ENCODE measurements at places on chromosomes 11 and 22.

- DNase-seq = no peak
Observed at GRCh38 chr11:9138612-9139579, 47.5 kb upstream of the SCUBE2 start.

DNA sequence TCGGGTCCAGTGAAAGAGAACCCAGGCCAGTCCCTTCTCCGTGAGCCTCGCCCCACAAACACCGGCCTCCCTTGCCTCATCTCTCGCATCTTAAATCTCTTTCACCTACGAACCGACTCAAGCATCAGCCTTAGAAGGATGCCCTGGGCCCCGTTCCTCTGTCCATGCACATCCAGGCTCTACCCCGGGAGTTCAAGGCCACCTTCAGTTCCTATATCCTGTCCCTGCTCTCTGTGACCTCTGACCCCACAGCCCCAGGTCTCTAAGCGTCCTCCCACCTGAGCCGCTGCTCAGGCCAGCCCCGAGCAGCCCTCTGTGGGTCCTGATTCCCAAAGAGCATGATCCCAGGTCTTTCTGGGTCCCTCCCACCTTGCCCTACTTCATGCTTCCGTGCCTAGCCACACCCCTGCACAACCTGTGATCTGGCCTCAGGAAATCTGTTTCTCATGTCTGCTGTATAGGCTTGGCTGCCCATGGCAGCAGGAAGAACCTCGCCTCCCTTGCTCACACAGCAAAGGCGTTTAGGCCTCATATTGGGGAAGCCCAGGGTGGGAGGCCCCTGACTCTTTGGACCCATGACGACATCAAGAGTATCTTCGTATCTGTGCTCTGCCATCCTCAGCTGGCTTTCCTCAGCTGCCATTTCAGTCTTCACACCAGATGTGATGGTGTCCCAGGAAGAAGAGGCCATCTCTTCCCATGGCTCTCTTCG is 77.5 kb upstream of the SEPTIN5 start:
- DNase-seq = no peak

- no peak for DNase-seq
Observed at GRCh38 chr11:113113801-113114704, 152.8 kb downstream of the NCAM1 start.

DNA sequence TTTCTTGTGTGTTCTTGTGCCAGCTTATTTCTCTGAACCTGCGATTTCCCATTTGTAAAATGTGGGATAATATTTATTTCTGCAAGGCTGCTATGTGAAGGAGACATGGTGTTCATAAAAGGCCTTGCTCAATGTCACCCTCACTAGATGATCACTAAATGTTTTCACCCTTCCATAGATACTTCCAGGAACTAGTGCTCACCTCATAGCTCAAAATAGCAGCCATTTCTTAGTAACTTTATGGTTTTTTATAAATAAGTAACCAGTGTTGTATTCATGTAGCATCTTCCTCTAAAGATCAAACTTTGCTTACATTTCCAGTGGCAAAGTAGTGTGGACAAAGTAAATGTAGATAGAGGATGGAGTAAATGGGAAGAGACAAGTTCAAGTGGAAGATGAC is 23.8 kb downstream of the SYTL2 start:
- no peak for DNase-seq

GRCh38 chr11:117654281-117655255 is 142.4 kb downstream of the DSCAML1 start:
- DNase-seq = no peak

DNA sequence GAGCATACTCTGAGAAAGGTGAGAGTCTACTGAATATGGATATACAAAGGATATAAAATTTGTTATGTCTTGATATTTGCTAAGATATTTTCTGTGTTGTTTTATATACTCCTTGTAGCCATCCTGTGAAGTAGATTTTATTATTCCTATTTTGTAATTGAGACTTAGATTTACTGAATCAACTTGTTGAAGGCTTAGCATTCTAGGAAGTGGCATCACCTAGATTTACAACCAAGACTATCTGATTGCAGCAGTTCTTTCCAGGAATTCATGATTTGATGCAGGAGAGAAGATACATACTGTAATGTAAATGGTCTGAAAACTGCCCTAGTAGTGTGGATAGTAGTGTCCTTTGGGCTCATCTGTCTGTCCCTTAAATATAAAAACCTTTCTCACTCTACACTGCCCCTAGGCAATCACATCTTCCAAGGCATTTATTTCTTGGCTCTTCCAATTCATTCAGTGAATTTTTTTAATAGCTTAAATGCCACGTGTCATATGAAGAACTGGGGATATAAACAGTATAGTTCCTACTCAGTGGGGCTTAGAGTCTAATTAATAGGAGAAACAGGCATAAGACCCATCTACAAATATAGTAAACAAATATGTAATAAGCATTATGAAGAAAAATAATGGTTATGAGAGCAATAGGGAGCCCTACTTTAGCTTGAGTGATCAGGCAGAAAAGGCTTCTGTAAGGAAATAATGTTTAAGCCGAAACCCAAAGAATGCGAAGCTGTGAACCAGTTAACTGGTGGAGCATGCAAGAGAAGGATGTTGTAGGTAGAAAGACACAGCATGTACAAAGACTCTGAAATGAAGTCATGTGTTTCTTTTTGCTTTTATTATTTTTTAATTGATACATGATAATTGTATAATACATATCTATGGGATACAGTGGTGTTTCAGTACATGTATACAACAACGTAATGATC is 13.6 kb downstream of the IPO7 start:
- no peak for DNase-seq

- no peak for DNase-seq
Observed at GRCh38 chr11:131744847-131745246, 374.4 kb downstream of the NTM start.

- DNase-seq = peak; percentile 76
Observed at GRCh38 chr11:119318240-119319135, 1.6 kb upstream of the MCAM start.

GRCh38 chr22:29071261-29072045 is 1.4 kb upstream of the KREMEN1 start:
- DNase-seq = no peak

GRCh38 chr22:45503050-45503815 is 550 bp downstream of the FBLN1 start:
- DNase-seq = no peak

DNA sequence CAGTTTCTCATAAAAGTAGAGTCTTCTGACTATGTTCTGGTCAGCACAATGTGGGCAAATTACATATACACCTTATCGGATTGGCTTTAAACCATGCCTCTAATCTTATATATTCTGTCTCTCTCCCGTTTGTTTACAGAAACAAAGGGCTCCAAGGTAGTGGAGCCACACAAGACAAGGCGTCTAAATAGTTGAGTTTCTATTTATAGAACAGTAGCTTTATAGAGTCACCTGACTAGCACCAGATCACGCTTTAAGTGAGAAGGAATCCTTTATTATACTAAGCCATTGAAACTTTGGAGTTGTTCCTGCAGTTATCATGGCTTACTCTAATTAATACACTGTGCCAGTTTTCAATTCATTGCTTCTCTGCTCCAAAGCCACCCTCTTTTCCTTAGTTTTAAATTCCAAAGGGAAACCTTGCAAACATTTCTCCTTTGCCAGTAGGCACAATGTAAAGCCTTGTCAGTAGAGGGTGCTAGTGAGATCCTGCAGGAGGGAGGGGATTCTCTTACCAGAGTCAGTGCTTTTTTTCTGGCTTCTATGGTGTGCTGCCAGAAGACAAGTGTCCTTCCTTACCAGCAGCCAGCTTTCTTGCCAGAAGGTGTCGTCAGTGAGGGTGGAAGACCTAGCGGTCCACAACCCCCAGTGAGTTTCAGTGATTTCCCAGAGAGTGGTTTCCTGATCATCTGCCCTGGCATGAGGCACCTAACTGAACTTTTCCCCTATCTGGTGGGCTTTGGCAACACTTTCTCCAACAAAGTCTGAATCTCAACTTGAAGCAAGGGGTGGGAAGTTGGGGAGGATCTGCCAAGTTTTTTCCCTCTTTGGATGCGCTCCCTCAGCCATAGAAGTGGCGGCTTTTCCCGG is 71.7 kb downstream of the RAB38 start:
- peak; percentile 77 for DNase-seq

DNA sequence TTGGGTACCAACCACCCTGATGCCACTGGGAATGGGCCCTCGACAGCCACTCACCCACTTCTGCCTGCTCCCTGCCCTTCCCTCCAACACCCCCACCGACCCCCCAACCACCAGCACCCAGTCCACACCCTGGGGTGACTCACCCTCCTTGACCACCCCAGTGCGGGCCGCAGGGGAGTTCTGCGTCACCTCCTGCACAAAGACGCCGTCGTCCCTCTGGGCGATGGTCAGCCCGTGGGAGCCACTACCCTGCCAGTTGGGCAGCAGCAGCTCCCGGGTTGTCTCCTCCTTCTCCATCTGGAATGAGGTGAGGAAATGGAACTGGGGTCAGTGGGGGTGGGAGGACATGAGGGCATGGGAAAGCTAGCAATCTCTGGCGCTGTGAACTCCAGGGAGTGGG is 10.8 kb downstream of the AHNAK start:
- DNase-seq = no peak

DNA sequence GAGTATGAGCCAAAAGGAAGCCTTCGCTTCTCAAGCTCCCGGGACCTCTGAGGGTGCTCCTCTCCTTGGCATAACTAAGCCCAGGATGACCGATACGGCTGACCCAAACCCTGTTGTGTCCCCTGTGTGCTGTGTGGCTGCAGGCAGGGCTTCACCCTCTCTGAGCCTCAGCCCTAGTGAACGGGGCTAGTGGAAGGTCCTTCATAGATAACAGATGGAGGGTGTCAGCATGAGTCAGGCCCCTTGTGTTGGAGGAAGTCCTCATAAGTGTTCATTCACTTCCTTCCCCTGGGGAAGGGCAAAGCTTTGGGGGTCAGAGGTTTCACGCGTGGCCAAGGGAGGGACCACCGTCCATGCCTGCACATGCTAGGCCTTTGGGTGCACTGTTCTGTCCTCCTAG is 21.5 kb downstream of the SHISAL1 start:
- no peak for DNase-seq

DNA sequence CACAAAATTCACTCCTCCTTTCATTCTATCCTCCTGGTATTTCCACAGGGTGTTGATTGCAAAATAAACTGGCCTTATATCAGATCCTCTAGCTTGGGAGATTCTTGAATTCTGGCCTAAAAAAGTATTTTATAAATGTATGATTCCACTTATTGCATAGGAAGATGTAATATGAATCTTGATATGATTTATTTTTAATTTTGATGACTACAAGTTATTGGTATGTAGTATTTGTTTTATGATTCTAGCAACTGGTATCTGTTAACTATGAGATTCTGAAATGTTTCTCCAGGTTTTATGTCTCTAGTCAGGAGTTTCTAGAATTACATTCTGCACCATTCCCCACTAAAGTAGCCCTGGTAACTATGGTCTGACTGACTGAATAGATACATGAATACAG is 373.9 kb upstream of the C11orf87 start:
- no peak for DNase-seq

DNA sequence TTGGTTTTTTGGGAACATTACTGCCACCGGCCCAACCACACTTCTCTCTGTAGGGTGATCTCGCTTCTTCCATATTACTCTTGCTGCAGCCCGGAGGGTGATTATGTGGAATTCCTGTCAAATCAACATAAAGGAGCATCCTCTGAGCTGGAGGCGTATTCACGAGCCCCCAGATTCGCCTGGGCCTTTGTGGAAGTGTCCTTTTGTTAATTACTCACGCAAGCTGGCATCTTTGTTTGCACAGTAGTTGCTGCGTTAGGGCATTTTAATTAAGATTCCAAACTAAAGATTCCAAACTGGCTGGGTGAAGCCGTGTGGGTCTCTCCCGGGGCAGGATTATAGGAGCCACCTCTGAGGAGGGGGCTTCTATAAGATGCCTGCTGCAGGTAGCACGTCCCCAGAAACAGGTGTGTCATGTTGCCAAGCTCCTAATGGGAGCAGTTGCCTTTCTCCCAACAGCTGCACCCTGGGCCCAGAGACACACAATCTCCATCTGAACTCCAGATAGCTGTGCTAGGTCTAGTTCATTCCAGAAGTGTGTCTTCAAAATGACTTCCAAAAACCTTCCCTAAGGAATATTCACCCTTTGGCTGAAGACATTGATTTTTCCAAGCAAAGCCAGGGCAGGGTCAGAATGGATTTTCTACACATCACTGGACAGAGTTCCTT is 40.9 kb downstream of the SHISAL1 start:
- no peak for DNase-seq

DNA sequence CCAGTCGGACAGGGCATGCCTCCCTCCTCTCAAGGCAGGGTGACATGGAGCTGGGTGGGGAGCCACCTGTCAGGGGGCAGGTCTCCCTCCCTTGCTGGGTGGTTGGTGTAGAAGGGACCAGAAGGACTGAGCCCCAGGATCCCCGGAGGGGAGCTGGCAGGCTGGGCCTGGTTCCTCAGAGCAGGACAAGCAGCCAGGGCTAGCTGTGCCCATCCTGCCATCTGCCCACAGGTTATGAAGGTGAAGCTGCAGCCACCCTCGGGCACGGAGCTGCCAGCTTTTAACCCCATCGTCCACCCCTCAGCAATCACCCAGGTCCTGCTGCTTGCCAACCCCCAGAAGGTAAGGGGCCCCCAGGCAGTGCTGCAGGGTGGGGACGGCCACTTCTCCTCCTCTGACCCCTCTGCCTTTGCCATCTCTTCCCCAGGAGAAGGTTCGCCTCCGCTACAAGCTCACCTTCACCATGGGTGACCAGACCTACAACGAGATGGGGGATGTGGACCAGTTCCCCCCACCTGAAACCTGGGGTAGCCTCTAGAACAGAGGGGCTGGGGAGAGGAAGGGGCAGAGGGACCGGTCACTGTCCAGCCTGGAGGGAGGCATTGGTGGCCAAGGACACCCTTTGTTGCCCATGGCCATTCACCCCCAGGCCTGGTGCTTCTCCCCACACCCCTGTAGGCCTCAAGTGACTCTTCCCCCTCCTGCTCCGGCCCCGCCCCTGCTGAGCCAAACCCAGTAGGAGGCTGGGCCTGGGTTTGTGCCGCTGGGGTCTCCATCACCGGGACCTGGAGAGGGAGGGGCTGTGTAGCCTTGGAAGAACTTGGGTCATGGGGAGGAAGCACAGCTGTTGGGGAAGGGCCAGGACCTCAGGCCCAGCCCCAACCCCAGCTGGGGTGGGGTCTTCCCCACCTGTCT is 7.0 kb upstream of the SH3BP1 start:
- DNase-seq = no peak

DNA sequence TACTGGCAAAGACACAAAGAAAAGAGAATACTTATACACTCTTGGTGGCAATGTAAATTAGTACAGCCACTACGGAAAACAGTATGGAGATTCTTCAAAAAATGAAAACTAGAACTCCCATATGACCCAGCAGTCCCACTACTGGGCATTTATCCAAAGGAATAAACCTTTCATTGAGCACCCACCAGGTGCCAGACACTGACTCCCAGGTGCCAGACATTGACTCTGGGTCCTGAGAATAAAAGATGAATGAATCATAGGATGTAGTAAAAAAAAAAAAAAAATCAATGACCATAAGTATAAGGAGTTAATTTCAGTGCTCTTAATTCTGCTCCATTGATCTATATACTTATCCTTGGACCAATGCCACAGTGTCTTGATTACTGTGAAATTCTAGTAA is 28.2 kb downstream of the HEPHL1 start:
- no peak for DNase-seq

Measured in NT2/D1 (cell line).